ENCODE measurements at places on chromosomes 2 and 18.
A peak's percentile ranks its signal among the peaks of the same experiment; 100 is the strongest.

GRCh38 chr2:237092506-237092905 lies 6.8 kb downstream of the COPS8 start:
- DNase-seq, result no peak

GRCh38 chr2:70725505-70725904 lies 42.5 kb downstream of the ADD2 start:
- DNase-seq, result no peak

DNA sequence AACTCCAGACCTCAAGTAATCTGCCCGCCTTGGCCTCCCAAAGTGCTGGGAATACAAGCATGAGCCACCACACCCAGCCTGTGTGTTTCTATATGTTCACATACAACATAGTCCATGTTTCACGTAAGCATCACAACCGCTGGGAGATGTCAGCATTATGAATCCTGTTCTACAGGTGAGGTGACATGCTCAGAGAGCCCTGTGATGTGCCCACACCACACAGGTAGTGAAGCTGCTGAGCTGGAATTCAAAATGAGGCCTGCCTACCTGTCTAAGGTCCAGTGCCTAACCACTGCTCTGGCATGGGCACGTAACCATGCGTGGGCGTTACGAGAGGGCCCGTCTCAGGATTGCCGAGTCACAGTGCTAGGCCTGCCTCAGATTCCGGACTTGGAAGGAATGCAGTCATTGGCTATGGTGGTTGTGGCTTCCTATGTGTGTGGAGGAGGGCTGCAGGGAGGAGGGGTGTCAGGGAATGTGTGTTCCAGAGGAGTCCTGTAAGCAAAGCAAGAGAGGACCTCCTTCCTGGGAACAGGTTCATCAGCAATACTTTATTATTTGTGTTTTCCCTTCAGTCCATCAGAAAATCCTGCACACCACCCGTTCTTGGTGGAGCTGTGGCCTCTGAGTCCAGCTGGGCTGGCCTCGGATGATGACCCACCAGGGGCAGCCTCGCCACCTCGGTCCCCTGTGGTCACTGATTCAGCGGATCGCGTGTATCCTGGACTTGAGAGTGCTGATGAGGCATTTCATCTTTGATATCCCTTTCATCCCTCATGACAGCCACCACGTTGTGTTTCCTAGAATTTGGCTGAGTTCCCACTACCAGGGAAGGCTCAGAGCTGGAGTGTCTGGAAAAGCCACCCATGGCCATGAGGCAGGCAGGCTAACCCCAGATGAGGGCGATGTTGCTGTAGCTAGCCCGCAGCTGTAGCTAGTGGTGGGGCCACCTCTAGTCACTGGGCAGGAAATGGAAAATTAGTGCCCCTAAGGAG lies 31.1 kb downstream of the HK2 start:
- no peak for DNase-seq

- no peak for DNase-seq
Observed at GRCh38 chr18:12239431-12239830, 14.7 kb upstream of the CIDEA start.

- no peak for DNase-seq
Observed at GRCh38 chr2:30365201-30365600, 81.8 kb upstream of the LCLAT1 start.

GRCh38 chr2:168130346-168130745 lies 117.0 kb downstream of the STK39 start:
- DNase-seq, result no peak

GRCh38 chr2:128595763-128596395 lies 277.2 kb upstream of the HS6ST1 start:
- no peak for DNase-seq

GRCh38 chr18:68041327-68041726 lies 524.8 kb upstream of the DSEL start:
- no peak for DNase-seq

DNA sequence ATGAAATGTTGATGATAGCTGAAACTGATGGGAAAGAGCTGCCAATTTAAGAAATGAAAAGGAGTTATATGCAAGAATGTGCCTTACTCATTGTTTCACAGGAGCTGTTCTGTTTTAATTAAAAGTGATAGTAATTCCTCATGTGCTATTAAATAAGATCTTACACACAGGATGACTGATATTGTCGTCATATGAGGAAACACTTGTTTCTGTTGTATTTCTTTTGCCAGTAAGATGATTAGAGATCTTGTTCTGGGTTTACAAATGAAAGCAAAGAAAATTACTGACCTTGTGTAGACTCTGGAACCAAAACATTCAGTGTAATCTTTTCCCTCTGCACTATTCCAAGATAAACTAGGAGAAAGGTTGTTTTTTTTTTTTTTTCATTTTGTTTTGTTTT lies 123.6 kb downstream of the MAP3K20 start:
- DNase-seq, result no peak

GRCh38 chr2:98518101-98518500 lies 73.4 kb downstream of the INPP4A start:
- peak; percentile 26 for DNase-seq
